AG09319 (cell line): ENCODE measurements at places on chromosomes 11 and 22.

- no peak for DNase-seq
Observed at GRCh38 chr11:44759743-44760476, 33.1 kb downstream of the TSPAN18 start.

- DNase-seq, result no peak
Observed at GRCh38 chr11:69301455-69302401, 7.8 kb downstream of the MYEOV start.

- DNase-seq, result no peak
Observed at GRCh38 chr22:17120281-17120680, 879 bp downstream of the TMEM121B start.

GRCh38 chr11:122661182-122661945 is 5.8 kb downstream of the UBASH3B start:
- DNase-seq, result peak; percentile 67

- DNase-seq, result no peak
Observed at GRCh38 chr11:27187848-27188621, 147.4 kb downstream of the BBOX1 start.

- DNase-seq, result no peak
Observed at GRCh38 chr11:130204703-130205095, 45.1 kb downstream of the ST14 start.

DNA sequence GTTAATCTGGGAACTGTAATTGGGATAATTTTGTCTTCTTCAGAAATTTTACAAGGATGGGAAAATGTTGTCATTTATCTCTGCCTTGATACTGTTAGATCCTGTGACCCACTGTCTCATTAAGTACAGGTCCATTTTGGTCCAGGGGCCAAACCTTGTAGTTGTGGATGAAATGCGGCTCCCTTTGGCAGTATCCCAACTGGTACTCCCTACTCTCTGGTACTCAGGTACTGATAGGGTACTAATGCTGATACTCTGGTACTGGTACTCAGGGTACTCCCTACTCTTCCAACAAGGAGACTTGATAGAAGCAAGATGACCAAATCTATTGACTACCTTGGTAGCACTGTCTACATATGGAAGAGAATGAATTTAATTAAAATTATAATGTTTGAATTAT is 97.9 kb downstream of the GRAMD1B start:
- DNase-seq, result no peak

GRCh38 chr11:57219021-57219627 is 17.9 kb downstream of the APLNR start:
- no peak for DNase-seq

GRCh38 chr22:27857443-27857842 is 55.9 kb upstream of the MN1 start:
- peak; percentile 97 for DNase-seq

- DNase-seq, result no peak
Observed at GRCh38 chr11:118241764-118242098, 10.4 kb downstream of the MPZL3 start.

DNA sequence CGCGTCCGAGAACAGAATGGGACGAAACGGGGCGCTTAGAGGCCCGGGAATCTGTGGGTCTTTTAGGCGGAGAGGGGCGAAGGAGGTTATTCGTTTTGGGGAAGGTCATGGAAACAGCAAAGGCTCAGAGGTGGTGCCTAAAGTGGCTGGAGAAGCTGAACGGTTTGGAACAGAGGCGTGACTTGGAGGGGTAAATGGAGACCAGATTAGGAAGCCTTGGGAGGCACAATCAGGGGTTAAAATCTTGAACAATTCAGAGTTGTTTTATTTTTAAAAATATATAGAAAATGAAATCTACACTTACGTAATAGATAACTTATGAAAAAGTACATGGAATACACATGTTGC is 247 bp upstream of the PLAAT5 start:
- no peak for DNase-seq

DNA sequence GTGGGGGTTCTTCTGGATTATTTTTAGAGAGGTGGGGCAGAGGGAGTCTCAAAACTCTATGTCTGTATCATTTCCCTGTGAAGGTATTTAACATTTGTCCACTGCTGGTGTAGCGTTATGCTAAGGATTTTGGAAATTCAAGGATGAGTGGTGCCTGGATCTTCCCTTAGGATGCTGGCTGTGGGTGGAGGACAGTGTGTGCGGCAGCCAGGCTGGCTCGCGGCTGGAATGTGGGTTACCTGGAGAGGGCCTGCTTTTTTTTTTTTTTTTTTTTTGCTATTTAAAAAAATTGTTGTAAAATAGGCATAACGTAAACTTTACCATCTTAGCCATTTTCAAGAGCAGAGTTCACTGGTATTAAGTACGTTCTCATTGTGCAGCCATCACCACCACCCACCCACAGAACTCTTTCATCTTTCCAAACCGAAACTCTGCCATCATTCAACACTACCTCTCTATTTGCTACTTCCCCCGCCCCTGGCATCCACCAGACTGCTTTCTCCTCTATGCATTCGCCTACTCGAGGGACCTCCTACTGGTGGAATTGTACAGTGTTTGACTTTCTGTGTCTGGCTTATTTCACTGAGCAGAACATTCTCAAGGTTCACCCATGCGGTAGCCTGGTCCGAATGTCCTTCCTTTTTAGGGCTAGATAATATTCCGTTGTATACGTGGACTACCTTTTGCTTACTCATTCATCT is 67.1 kb downstream of the PARVB start:
- no peak for DNase-seq

- DNase-seq, result no peak
Observed at GRCh38 chr11:116255321-116255953, 517.4 kb downstream of the BUD13 start.

- no peak for DNase-seq
Observed at GRCh38 chr11:99268886-99269285, 248.1 kb downstream of the CNTN5 start.

DNA sequence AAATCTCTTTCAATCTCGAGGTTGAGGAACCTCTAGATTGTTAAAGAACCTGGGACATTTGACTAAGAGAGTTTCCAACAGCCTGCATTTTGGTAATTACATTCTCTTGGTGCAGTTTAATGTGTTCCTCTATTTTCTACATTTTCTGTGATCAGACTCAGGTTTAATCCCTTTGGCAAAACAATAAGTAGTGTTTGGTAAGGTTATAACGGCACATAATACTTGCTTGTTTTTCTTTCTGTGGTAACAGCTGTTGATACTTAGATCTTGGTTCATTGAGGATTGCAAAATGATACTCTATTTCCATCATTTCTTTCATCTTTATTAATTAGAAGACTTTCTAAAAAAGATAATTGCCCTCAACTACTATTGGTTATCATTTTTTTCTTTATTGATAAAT is 271.3 kb downstream of the SBF2 start:
- peak; percentile 14 for DNase-seq

GRCh38 chr11:28296426-28296825 is 188.2 kb downstream of the METTL15 start:
- DNase-seq, result no peak

- no peak for DNase-seq
Observed at GRCh38 chr11:117022526-117022925, 75.7 kb downstream of the SIK3 start.

- DNase-seq, result no peak
Observed at GRCh38 chr22:49727191-49727880, 100.3 kb downstream of the BRD1 start.

GRCh38 chr11:26158251-26158650 is 173.7 kb upstream of the ANO3 start:
- no peak for DNase-seq

DNA sequence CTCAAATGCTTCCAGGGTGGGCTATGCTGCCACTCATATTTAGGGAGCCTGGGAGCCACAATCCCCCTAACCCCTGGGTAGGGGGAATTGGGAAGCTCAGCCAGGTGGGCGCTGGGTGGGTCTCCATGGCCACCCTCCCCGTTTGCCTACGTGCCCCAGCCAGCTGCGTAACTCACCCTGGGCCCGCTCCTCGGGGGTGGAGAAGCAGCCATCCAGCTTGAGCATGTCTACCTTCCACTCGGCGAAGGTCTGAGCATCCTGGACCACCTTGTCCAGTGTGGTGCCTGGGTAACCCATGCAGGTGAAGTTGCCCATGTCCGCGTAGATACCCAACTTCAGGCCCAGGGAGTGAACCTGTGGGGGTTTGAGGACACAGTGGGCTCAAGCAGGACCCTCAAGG is 3.7 kb downstream of the NAGA start:
- DNase-seq, result no peak

DNA sequence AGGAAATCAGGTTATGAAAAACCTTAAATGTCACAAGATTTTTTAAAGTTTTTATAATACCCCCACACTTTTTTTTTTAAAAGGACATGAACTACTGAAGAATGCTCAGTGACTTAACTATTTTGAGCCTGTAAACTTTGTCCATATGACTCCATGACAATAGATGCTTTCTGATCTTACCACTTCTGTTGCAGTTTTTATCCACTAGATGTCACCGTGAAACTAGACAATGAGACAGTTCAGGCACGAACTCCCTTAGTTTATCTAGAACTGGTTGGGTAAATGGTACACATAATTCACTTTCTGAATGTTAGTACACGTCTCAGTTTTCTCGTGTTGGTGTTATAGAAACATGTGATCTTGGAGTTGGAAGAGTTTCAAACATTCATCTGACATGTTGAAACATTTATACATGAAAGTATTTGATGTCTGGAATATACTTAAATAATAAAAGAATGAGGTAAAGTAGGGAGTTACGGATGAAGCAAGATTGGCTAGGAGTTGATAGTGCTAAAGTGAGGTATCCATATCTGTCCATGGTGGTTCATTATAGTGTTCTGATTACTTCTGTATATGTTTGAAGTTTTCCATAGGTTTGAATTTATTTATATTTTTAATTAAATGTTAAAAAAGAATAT is 8.1 kb downstream of the CCDC15 start:
- peak; percentile 49 for DNase-seq

DNA sequence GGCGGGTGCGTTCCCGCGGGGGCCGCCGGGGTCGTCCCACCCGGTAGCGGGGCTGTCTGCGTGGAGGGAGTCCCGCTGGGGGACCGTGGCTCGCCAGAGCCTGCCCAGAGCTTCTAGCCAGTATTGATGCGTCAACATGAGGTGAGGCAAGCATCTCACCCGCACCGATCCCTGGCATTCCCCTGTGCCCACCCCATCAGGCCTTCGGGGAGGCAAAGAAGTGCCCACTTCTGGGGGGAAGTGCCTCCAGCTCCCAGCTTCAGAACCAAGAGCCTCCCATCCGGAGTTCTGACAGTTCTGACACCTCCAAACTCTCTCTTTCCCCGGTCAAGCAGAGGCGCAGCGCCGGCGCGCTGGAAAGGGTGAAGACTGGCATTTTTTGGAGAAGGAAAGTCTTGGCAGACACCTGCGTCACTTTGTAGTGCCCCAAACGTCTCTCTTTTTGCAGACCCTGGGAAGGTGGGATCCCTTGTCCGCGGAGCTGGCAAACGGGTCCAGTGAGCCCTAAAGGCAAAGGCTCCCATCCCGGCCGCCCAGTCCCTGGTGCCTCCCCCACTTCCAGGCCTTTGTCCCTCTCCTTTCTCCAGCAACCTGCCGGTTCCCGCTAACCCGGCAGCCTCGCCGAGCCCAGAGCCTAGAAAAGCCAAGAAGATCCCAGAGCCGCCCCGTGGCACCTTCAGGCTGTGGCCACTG is 3.2 kb upstream of the PAX6 start:
- DNase-seq, result no peak

DNA sequence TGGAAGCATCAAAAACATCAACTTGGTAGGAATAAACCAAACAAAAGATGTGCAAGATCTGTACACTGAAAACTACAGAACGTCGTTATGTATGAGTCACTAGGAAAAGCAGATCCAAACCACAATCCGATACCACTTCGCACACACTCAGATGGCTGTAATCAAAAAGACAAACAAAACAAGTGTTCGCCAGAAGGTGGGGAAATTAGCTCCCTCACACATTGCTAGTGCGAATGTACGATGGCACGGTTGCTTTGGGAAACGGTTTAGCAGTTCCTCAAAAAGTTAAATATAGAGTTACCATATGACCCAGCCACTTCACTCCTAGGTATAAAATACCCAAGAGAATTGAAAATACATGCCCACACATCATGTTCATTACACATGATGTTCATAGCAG is 14.8 kb upstream of the CARD10 start:
- no peak for DNase-seq

DNA sequence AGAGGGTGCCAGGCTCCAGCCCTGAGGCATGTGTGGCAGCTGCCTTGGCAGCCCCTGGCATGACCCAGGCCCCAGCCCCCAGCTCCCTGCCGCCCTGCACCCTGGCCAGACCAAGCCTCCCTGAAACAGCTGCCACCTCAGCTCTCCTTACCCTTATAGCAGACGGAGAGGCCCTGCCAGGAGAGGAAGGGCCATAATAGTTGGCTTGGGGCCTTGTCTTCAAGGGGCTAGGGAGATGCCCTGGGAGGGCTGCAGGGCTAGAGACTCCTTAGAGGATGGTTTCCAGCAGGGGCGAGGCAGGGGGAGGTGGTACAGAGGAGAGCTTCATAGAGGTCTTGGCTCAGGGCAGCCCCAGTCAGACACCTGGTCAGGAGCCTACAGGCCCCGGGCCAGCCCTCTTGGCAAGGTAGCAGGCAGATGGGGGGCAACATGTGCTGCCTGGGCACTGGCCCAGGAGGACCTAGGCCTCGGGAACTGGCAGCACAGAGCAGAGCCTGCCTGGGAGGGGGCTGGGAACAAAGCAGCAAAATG is 13.0 kb downstream of the SMTN start:
- no peak for DNase-seq

DNA sequence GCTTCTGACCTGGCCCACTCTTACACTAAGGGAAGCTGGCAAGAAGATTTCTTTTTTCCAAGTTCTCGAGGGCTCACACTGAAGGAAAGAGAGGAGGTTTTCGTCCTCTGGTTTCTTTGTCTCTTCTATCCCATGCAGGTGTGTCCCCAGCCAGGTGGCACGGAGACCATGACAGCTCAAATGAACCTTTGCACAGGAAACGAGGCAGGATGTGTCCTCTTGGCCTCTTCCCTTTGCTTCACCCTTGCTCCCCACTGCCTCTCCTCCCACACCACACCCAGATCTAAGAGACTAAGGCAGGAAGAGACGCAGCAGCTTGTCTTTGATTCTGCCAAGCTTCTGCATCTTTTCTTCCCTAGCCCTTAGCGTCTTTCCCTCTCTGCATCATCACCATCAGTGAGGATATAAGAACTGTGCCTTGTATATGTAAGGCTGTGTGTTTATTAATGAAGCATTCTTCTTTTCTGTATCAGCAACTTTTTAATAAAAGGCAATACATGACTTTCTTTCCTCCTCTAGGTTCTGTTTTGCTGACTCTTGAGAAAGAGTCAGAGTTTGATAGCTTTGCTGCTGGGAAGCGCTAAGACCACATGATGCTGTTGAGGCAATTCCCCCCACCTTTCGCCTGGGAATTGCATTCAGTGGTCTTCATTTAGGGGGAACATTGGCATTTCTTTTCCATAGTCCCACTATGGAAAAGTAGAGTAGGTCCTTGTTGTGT is 56.0 kb upstream of the PARVA start:
- no peak for DNase-seq

- no peak for DNase-seq
Observed at GRCh38 chr11:33934450-33934849, 42.6 kb upstream of the LMO2 start.

DNA sequence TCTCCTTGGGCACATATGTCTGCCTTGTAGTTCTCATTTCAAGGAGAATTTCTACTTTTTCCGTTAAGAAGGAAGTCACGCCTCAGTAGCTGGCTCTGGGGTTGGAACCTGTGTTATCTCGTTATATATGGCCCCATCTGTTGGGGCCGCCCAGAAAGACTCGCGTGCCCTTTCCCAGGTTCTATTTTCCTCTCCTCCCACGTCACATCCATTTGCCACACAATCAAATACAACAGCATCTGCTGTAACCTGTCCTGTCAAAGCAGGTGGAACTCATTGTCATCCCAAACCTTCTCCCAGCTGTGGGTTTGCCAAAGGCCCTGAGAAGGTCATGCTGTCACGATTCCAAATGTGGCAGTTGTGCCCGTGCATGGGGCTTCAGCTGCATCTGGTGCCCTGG is 213.1 kb upstream of the ZBED5 start:
- no peak for DNase-seq

- no peak for DNase-seq
Observed at GRCh38 chr22:21587803-21588611, 20.5 kb downstream of the UBE2L3 start.
